ENCODE measurements at places on chromosomes 6 and 20.

- DNase-seq: no peak
Measured at GRCh38 chr6:30061858-30062458, 893 bp downstream of the POLR1H start.

- DNase-seq: no peak
Measured at GRCh38 chr20:2775139-2775538, 25.3 kb downstream of the CPXM1 start.

DNA sequence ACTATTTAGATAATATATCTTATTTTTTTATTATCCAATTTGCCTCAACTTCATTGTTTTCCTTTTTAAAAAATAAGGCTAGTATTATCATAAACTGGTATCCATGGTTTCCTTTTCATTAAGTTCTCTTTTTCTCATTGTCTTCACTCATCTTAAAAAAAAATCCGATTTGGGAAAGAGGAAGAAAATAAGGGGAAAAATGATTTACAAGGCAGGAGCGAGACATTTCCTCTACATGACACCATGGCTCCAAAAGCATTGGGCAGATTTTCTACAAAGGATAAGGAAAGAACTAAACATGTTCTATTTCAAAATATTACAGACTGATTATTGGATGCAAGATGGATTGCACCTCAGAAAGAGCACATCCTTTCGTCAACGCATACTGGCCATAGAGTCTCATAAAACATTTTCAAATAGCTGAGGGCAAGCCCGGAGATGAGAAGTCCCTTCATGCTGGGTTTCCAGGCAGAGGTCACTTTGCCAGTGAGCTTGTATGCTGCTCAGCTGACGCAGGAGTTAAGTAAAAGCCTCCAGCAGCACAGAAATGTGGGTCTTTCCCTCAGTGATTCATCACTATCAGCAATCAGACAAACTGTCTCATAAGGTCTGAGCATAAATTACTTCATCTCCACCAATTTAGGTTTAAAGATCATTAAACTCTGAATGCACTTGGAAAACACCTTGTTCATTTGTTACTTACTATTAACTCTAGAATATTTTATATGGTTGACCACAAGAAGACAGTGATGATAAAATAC lies 129.0 kb upstream of the TNFAIP3 start:
- DNase-seq: no peak

- no peak for DNase-seq
Measured at GRCh38 chr6:107652526-107653182, 162.7 kb downstream of the SOBP start.

- no peak for DNase-seq
Measured at GRCh38 chr6:170106906-170107525, 183.9 kb downstream of the DLL1 start.

DNA sequence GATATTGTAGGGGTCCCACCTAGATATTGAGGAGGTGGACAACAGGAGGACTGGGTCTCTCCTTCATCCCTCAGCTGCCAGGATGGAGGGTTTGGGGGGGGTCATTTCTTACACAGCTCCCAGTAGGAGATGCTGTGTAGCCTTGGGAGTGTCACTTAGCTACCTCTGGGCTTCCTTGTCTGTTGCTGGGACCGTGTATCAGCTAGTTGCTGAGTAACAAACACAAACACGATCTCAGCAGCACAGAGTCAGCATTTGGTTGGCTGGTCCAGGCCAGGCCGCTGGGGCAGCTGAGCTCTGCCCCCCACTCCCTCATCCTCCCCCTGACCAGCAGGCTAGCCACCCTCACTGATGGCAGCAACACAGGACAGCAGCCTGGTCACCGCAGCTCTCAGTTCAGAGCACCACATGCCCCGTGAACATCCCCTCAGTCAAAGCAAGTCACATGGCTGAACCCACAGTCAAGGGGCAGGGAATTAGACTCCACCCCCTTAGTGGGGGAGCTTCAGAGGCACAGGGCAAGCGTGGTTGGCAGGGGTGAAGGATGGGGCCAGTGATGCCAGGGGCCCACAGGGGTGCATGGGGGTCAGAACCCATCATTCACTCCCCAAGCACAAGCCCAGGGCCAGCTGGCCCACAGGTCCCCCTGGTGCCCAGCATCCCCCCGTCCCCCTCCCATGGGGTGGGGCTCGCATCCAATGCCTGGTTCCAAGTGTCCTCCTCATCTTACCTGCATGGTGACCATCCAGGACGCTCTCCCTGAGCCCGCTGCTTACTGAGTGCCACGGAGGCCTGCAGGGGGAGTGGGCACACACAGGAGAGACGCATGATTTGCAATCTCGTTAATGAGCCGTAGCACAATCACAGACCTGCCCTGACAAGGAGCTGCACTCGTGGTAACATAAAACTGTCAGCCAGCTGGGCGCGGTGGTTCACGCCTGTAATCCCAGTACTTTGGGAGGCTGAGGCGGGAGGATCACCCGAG lies 112.4 kb downstream of the TAF4 start:
- peak; percentile 96 for DNase-seq

- no peak for DNase-seq
Measured at GRCh38 chr20:14634665-14635064, 297.3 kb upstream of the FLRT3 start.

DNA sequence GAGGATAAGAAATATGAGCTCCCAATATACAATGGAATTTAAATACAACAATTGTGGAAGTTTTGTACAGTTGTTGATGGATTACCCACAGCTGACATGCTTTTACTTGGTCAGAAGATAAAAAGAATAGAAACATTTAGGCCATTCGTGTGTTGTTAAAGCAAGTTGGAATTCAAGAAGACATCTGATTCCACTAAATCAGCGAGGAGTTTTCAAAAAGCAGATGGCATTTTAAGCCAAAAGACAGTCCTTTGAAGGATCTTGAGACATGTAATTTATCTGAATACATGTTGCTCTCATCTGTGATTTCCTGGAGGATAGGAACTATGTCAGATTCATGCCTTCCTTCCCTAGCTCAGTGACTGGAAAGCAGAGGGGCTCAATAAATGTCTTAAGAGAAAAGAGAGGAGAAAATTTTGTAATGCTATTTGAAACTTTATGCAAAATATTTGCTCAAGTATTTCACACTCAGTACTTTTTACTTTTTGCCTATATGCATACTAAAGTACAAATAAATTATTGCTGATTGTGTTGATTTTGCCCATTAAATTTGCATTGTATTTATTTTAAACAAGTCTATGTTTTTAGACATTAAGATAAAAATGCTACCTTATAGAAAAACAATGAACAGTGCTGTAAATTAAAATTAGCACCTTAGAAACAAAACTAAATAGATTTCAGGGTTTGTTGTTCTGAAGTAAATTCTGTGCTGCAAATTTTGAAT lies 733.8 kb upstream of the FLRT3 start:
- no peak for DNase-seq

GRCh38 chr20:56163806-56164205 lies 84.7 kb upstream of the MC3R start:
- no peak for DNase-seq

DNA sequence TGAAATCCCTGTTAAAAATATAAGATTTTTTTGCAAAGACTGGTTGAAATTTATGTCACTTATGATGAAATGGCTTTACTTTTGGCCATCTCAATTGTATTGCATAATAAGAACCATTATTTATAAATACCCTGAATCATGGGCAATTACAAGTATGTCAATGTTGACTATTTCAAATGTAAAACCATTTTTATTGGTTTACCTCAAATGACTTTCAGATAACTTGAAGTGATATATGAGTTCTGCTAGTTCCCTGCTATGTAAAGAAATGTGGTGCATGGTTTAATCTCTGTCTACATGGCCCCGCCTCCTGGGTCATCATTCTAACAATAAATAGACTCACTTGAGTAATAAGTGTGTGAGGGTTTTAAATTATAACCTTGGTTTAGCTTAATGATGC lies 275.6 kb upstream of the PREP start:
- DNase-seq: no peak

Measured in NCI-H345 (cell line).